ENCODE measurements at places on chromosomes 6 and 20.
A peak's percentile ranks its signal among the peaks of the same experiment; 100 is the strongest.

DNA sequence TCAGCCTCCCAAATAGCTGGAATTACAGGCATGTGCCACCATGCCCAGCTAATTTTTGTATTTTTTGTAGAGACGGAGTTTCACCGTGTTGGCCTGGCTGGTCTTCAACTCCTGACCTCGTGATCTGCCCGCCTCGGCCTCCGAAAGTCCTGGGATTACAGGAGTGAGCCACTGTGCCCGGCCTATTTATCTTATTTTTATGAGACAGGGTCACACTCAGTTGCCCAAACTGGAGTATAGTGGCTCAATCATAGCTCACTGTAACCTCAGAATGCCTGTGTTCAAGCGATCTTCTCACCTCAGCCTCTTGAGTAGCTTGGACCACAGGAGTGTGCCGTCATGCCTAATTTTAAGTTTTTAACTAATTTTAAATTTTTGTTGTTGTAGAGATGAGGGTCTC is 114.4 kb downstream of the JARID2 start:
- no peak for DNase-seq

GRCh38 chr20:2394411-2395055 is 13.8 kb downstream of the TGM6 start:
- no peak for DNase-seq

DNA sequence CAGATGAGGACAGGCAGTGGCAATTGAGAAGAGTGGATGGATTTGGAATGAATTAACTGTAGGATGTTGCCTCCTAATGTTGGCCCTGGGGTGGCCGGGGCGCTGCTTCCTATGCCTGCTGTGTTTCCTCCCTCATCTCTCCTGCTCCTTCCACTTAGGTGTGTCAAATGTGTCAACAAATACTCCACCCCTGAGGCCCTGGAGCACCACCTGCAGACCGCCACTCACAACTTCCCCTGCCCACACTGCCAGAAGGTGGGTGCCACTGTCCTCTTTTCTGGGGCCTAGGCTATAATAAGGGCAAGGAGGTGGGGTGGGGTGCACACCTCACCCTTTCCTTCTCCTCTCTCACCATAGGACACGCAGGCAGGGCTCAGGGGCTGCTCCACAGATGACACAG is 30.0 kb upstream of the CHMP4B start:
- no peak for DNase-seq

GRCh38 chr20:37681384-37682112 is 12.3 kb upstream of the CTNNBL1 start:
- DNase-seq, result no peak

GRCh38 chr6:22631091-22631490 is 61.7 kb downstream of the HDGFL1 start:
- no peak for DNase-seq

GRCh38 chr20:48638546-48638945 is 189.3 kb downstream of the PREX1 start:
- no peak for DNase-seq

DNA sequence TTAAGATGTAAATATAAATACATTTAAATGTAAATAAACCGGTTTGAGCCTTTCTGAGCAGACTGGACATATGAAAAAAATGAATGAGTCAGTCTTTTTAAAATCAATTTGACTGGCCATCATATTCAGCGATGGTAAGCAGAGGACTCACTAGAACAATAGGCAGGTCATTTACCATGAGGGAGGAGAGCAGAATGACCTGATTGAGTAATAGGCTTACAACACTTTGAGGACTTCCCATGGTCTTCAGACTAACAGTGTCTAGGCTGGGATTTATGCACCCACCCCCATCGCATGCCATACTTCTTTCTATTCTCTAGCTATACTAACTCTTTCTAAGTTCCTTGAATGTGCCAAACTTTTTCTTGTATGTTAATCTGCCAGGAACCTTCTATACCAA is 241.9 kb upstream of the RAB32 start:
- DNase-seq, result no peak

GRCh38 chr6:163232015-163232523 is 182.4 kb upstream of the QKI start:
- no peak for DNase-seq

- no peak for DNase-seq
Measured at GRCh38 chr6:72976484-72976883, 248.8 kb downstream of the KHDC1L start.

- DNase-seq, result no peak
Measured at GRCh38 chr6:157075549-157076450, 247.5 kb downstream of the TMEM242 start.

DNA sequence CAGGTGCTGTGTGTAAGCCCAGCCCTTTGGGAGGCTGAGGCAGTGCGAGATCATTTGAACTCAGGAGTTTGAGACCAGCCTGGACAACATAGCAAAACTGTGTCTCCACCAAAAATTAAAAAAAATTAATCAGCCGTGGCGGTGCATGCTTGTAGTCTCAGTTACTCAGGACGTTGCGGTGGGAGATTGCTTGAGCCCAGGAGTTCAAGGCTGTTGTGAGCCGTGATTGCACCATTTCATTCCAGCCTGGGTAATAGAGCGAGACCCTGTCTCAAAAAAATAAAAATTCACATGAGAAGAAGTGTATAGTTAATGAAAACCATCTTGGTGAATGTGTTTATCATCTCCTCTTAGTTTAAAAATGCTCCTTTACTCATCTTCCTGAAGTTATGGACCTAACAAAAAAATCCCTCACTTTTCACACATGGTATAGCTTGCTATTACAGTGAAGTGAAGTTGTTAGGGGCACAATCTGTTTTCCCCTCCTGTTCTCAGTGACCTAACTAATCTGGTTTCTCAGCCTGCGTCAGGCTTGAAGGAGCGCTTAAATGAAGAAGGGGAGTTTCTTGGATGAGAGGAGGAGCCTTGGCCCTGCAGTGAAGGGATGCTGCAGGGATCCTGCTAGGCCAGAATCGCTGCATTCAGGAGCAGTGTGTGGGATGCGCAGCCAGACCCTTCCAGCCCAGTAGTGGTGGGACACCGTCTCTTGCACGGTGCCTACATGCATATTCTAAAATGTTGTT is 45.3 kb downstream of the JARID2 start:
- DNase-seq, result no peak

GRCh38 chr6:48775157-48775556 is 664.2 kb upstream of the PTCHD4 start:
- no peak for DNase-seq

DNA sequence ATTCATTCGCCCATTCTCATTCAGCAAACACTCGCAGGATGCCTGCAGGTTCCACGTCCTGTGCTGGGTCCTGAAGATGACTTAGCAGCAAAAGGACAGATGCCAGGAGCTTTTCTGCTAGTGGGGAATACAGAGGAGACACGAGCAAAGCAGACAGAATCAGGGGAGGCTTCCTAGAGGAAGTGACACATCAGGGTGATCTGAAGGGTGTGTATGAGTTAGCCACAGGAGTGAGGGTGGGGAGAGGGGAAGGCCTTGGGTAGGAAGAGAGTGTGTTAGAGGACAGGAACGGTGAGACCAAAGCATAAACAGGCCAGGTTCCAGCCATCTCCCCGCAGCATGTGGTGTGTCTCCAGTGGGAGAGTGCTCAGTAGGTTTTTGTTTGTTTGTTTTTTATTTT is 73.4 kb upstream of the GTSF1L start:
- DNase-seq, result no peak

DNA sequence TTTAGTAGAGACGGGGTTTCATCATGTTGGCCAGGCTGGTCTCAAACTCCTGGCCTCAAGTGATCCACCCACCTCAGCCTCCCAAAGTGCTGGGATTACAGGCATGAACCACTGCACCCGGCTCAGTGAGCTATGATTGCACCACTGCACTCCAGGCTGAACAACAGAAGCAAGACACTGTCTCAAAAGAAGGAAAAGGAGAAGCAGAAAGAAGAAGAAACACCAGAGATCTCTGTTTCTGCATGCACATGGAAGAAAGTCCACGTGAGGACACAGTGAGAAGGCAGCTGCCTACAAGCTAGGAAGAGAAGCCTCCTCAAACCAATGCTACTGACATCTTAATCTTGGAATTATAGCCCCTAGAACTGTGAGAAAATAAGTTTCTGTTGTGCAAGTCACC is 16.0 kb downstream of the ECT2L start:
- no peak for DNase-seq

DNA sequence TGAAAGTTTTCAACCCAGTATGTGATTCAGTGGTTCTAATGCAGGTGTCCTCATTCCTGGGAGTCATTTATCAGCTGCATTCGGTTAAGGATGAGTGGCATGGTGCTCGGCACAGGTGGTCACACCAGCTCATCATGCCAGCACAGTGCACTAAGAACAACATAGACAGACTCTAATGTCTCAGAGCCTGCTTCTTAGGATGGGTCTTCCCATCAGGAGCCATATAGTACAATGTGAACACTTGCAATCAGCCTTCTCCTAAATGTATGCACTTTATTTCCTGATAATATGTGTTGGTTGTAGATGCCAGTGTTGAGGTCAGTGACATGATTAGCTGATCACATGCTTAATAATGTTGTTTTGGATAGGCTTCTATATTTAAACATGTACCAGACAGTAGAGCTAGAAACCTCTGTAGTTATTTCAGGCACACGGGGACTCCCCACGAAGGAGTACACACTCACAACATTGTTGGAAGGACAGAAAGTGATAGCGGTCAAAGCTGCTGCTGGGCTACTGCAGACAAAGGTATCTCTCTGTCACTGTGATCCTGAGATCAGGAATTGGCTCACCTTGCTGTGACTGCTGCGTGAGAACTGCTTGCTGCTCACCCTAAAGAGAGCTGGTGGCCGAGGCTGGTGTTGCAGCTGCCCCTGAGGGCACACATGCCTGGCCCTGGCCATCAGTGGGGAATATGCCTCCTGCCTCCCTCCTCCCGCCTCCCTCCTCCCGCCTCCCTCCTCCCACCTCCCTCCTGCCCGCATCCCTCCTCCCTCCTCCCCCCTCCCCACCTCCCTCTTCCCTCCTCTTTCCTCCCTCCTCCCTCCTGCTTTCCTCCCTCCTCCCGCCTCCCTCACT is 195.4 kb downstream of the SMOC2 start:
- no peak for DNase-seq

DNA sequence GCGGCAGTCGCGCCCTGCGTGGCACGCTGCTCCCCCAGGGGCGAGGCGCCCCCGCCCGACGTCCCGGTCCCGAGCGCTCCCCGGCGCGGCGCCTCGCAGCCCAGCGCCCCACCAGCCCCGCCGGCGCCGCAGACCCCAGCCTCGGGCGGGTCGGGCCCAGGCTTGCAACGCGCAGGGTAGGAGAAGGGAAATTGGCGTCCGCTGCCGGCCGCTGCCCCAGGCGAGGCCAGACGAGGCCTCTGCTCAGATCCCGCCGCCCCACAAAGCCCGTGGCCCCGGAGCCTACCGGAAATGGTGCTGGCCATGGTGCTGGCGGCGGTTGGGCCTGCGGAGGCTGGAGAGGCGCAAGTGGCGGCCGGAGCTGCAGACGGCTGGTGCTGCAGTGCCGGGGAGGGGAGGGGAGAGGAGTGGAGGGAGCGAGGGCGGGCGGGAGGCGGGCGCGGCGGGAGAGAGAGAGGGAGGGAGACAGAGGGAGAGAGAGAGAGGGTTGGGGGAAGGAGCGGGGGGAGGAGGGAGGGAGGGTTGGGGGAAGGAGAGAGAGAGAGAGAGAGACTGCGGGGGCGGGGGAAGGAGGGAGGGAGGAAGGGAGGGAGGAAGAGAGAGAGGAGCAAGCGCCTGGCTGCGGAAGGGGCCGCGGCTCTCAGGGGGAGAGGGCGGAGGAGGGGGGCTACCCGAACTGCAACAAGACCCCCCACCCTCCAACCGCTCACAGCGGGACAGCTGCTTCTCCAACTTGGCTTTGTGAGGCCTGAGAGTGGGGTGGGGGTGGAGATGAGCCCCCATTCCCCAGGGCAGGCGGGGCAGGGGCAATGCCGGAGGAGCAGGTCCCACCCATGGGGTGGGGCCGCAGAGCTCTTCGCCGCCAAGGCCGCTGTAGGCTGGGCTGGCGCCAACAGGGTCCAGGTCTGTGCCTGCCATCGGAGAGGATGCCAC is at the start of gene STMN3:
Gene STMN3 (minus strand): TSS at position 384 of the 933 bp plus-strand sequence. CDS start 79 bp downstream, at position 305.
- DNase-seq, result peak; percentile 88

GRCh38 chr6:128899341-128900050 is 16.6 kb downstream of the LAMA2 start:
- DNase-seq, result no peak

DNA sequence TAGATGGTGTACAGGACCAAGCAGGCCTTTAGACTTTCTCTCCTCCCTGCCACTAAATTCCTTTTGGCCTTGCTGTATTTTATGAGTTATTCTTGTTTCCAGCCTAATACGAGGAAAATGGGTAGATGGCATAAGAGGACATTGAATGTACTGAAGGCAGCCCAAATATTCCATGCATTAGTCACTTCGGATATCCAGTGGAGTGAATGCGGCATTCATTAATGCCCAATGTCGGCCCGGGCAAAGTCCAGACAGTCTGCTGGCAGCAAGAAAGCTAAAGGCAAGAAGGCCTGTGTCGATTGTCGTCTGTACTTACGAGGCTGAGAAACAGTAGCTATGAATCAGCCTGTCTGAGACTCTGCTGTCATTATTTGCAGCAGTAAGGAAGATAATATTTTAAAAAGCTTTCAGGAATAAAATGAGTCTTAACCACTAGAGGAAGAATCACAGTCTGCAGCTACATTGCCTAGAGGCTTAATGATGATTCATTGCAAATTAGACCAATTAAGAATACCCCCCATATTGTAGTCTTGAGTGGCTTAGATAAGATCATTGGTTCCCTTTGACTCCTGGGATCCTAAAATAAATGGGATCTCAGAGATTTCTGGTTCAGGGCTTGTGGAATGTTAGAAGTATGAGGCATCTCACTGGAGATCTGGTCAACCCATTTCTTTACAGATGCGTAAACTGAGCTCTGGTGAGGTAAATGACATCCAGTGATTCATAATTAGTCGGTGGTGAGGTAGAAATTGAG is 534.1 kb upstream of the JAG1 start:
- no peak for DNase-seq

DNA sequence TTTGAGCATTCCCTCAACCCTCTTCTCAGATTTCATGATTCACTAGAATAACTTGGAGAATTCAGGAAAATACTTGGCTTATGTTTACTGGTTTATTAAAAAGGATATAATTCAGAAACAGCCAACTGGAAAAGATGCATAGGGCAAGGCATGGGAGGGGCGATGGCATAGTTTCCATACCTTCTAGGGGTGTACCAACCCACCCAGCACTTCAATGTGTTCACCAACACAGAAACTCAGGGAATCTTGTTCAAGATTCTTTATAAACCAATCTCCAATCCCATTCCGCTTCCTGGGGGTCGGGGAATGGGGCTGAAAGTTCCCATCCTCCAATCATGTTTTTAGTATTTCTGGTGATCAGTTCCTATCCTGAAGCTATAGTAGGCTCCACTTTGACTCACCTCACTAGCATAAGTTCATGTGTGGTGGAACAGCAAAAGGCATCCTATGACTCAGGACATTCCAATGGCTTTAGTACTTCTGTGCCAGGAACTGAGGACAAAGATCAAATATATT is 164.4 kb downstream of the SIM1 start:
- no peak for DNase-seq

DNA sequence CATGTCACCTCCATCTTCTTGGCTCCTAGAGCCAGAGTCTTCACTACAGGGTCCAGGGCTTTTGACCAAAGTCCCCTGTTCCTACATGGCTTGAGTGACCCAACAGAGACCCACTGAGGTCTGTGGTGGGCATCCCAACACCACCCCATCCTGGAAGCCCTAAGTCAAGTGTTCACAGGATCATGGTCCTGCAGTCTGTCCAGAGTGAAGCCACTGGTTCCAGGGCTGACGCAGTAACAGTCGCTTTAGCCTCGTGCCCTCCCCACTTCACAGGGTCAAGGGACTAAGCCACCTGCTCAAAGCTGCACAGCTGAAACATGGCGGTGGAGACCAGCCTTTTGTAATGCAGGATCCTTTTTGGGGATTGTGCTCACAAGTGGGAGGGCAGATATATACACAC is 133.9 kb downstream of the JPH2 start:
- no peak for DNase-seq

GRCh38 chr6:14537030-14537429 is 419.5 kb downstream of the CD83 start:
- DNase-seq, result no peak

Measured in NCI-H1436 (cell line).